ENCODE measurements at places on chromosomes 5 and 9.

DNA sequence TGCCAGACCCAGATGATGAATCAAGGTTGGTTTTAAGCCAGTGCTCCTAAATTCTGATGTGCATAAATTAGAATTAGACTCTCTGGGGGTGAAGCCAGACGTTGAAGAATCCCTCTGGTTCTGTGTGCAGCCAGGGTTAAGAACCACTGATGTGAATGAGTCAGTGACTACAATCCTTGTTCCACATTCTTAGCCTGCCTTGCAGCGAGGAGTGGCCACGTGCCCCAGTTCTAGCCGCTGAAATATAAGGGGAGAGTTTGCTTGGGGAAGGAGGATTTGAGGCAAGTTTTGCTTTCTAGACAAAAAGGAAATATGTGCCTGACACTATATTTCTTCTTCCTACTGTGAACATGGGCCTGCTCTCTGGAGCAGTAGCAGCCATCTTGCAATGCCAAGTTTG, 34.2 kb upstream of the MSH3 start:
- no peak for DNase-seq

DNA sequence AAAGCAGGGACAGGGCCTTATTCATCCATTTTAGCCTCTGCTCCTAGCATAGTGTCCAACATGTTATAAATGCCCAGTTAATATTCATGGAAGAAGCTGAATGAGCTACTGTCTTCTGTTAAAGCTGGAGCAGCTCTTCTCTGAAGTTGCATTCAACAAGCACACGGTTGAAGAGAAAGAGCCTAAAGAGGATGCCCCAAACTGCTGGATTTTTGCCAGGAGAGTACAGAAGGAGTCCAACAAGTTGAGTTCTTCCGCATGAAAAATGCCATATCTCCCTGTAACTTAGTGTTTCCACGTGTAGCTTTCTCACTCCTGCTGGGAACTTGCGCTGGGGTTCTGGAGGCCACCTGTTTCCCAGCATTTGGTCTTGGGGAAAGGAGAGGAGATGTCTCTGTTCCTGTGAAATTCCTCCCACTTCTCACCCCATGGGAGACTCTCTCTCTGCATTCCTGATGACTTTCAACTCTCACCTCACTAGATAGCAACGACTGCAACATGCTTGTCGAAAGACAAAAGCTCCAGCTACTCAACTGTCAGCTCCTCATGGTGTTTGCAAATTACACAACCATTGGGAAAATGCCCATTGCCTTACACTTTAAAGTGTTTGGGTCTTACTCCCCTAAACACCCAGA, 122.8 kb downstream of the KIF4B start:
- DNase-seq = no peak

DNA sequence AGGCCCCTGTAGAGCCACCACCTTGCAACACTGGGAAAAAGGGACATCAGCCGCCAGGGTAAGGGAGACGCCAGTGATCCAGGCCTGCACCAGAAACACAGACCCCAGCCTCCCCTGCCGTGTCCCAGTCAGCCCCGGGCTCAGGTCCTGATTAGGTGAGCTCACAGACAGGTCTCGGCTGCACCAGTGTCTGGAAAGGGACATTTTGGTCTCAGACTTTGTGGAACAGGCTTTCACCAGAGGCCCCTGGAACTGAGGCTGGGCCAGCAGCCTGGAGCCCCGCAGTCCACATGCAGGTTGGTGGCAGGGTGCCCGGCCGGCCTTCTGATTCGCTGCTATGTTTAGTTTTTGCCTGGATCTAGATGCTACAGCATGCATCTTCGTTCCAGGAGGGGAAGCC, 369.0 kb upstream of the IRX4 start:
- no peak for DNase-seq

DNA sequence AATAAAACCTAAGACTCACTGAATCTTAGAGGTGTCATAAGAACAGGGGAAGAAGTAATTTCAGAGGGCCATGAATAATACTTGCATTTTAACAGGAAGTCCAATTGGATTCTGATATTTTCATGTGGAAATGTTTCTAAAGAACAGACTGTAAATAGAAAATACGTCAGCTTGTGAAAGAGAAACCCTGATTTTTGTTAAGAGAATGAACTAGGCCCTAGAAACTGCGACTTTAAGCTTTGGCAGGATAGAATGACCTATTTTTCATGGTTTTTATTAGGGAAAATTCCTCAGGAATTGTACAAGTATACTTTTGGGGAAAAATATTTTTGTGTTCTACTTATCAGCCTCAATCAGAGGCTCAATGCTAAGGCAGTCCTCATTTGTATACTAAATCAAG, 215.5 kb upstream of the ACTBL2 start:
- no peak for DNase-seq

DNA sequence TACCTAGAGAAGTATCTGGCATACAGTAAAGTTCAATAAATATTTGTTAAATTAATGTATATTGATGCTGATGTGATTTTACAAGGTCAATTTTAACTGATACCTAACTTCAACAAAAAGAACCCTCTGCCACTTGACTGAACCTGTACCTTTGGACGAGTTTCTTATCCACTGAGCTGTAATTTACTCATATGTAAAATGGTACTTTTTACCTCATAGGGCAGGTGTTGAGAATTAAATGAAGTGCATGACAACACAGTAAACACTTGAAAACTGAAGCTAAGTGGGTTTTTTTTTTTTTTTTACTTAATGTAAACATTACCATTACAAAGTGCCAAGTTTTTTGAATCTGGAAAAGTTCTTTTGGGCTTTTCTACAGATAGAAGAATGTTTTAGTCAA, 15.4 kb downstream of the NIPSNAP3B start:
- DNase-seq = no peak

GRCh38 chr5:133129289-133129688, 77.5 kb downstream of the HSPA4 start:
- no peak for DNase-seq

- no peak for DNase-seq
These were observed 35.6 kb upstream of the TRIO start for GRCh38 chr5:14107536-14107935.
